Right forelimb (tissue), 1 donor: ENCODE measurements at places on chromosomes 1 and 21.

DNA sequence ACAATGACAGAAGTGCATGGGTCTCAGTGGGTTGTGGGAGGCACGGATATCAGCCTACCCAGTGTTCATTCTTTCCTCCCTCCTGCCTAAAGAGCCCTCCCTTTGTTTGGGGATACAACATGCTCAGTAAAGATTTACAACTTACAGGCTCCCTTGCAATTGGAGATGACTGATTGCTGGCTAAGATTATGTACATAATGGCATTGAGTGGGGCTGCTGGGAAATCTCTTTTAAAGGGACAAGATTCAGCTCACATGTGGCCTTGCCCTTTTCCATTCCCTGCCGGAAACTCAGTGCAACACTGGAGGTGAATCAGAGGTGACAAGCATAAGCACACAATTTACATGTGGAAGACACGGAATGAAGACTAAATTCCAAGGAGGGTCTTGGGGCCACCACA is 83.7 kb upstream of the CHRM3 start:
- DNase-seq: no peak

- DNase-seq: no peak
Observed at GRCh38 chr1:188937965-188938551, 1539.6 kb downstream of the BRINP3 start.

DNA sequence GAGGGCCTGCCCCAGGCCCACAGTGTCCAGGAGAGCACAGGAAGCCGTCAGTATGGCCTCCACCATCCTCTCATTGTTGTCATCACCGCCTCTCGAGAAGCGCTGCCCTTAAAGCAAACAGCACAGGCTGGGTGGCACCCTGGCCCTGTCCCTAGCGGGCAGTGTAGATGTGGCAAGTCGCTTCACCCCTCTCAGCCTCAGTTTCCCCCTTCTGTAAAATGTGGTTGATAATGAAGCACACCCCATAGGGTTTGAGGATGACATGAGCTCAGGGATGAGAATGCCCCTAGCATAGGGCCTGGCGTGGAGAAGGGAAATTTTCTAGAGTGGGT is 13.4 kb downstream of the PLA2G2F start:
- no peak for DNase-seq

DNA sequence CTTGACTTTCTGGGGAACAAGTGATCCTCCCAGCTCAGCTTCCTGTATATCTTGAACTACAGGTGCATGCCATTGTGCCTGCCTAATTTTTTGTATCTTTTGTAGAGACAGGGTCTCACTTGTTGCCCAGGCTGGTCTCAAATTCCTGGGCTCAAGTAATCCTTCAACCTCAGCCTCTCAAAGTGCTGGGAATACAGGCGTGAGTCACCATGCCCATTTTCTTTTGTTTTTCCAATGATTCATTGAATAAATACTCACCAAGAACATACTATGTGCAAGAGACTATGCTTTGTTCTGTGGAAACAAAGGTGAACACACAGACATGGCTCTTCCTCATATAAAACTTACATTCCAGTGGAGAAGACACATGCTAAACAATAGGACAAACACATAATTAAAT is 407.8 kb upstream of the DAB1 start:
- no peak for DNase-seq

DNA sequence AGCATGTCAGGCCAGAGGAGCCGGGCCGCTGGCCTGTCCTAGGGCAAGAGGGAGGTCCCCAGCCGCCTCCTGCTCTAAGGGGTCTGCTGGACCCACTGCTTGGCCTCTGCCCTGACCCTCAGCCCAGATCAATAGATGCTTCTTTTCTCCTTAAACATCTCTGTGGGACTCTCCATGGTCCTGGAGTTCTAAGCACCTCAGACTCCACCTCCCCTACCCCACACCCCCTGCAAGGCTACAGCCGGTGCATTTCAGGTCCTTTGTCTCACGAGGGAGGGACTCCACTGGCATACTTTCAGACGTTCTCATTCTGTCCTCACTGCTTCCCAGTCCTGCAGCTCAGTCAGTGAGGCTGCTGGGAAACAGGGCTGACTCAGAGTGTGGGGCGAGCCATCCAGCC is 11.0 kb downstream of the CNTN2 start:
- DNase-seq: no peak

GRCh38 chr1:87436534-87436933 is 107.9 kb downstream of the LMO4 start:
- DNase-seq: no peak

- no peak for DNase-seq
Observed at GRCh38 chr1:229447809-229448252, 13.9 kb upstream of the ACTA1 start.

GRCh38 chr21:23402929-23403520 is 2204.3 kb downstream of the MRPL39 start:
- no peak for DNase-seq

GRCh38 chr1:31166462-31166861 is 73.2 kb downstream of the NKAIN1 start:
- no peak for DNase-seq

GRCh38 chr1:119981986-119982815 is 85.9 kb upstream of the ADAM30 start:
- DNase-seq: no peak

DNA sequence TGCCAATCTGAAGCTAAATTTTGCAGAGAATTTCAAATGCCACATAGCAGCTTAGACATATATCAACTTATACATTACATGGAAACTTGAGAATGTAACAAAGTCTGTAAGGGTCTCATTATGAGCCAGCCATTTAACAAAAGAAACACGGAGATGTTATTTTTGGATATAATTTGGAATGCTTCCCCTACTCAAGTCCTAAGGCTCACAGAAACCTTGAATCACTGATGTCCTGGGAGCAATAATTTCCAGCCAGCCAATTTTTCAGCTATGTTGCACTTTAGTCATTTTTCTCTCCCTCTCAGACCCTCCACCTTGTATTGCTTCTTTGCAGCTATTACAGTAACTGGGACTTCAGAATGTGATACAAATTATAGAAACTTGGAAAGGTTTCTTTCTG is 56.9 kb downstream of the EIF2B3 start:
- DNase-seq: no peak

GRCh38 chr1:17372955-17373354 is 959 bp downstream of the PADI6 start:
- DNase-seq: no peak

DNA sequence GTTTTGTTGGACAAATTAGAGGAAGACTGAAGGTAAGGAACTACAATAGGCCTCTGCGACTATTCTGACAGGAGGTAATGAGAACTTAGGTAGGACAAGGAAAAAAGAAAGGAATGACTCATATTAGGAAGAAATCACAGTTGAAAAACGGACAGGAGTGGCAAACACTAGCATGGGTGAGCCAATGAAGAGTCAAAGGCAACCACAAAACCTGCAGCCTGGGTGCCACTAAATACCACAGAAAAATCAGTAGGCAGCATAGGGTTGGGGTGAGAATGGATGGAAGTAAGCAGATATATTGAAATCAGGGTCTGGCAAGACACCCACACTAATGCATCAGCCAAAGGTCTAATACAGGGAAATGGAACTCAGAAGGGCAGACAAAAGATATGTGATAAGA is 10.0 kb downstream of the RBM34 start:
- no peak for DNase-seq
